ENCODE measurements at places on chromosomes 2 and 18.

DNA sequence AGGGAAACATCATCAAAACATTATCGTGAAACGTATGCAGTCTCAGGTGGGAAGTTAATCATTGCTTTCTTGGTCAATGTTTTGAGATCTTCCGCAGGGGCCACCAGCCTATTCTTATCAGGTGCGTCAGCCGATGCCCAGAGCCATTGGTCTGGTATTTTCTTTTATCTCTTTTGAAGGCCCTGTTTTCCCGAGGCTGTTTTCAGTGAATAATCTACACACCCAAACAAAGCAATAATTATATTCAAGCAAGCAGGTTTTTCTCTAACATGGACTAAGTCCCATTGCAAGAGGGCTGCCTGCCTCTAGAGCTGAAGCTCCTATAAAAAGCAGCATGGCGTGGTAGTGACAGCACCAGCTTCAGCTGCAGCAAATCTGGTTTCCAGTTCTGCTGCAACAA is 430.0 kb upstream of the ID2 start:
- DNase-seq = no peak

- DNase-seq = no peak
Observed at GRCh38 chr2:117614823-117615534, 199.5 kb upstream of the DDX18 start.

DNA sequence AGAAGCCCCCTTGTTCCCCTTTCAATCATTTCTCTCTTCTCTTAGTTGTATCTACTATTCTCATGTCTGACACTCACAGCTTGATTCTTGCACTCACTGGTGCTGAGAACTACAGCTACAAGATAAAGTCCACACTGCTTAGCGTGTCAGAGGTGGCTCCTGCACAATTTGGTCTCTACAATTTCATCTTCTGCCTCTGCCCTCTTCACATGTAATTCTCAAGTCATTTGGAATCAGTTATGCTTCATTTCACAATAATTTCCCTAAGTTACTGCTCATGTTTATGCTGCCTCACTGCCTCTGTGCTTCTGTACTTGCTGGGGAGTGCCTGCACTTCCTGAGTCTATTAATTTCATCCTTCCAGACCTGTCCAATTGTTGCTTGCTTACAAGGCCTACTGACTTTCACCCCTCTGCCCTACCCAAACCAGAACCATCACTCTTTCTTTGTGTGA is 11.6 kb upstream of the NAB1 start:
- no peak for DNase-seq

- no peak for DNase-seq
Observed at GRCh38 chr18:44792456-44793061, 111.9 kb downstream of the SETBP1 start.

DNA sequence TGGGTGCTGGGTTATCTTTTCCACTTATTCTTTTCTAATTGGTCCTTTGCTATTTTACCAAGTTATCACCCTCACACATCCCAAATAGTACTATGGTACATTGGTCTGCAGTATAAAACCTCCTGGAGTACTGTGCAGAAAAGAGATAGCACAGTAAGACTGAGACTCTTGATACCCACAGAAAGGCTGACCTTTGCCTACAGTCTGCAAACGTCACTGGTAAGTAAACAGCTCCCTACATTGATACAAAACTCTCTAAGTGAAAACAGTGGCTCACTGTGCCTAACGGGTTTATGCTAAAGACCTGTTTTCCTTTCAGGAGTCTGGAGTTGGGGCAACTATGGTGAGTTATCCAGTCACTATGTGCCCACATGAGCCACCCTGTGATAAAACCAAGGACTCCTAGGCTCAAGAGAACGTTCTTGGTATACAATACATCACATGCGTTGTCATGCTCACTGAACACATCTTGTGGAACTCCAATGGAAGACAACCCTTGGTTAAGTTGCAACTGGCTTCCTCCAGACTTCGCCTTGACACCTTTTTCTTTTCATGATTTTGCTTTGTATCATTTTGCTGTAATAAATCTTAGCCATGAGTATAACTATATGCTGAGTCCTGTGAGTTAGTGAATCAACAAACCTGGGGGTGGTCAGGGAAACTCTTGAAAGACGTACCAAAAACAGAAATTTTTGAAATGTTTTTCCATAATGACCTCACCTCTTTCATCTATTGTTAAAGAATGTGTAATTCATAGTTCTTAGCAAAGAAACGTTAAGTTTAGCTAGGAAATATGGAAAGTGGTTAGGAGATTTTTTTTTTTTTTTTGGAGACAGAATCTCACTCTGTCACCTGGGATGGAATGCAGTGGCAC is 104.9 kb downstream of the C2orf74 start:
- no peak for DNase-seq

DNA sequence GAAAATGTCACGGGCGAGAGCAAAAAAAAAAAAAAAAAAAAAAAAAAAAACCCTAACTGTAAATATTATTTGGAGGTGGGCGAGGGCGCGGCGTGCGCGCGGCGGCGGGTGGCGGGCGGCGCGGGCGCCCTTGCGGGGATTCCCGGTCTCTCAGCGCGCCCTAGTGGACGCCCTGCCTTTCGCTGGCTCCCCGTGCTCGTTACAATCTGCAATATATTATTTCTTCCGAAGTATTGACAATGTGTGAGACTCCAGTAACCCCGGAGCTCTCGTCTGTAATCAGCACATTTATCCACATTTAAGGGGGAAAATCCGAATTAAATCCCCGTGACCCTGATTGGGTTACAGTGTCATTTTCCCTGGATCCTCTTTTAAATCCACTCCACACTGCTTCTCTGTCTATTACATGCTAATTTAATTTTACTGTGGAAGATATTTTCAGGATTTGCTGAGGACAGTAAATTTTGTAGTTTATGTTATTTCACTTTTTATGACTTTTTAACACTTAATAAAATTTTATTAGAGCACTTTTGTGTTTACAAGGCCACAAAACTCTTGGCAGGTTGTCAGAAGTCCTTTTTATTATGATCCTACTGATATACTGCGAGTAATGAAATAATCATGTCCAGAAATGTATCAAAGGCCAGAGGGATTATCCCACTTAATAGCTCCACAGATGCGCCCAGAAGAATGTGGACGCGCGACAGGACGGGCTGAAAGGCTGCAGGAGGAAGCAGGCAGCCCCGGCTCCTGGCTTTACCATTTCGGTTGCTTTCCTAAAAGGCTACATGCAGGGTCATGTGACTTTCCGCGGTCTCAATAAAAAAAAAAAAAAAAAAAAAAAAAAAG is 369.1 kb downstream of the MTX2 start:
- DNase-seq = peak; percentile 85

- no peak for DNase-seq
Observed at GRCh38 chr2:66390811-66391210, 44.1 kb upstream of the MEIS1 start.

GRCh38 chr2:11404376-11405073 is 60.1 kb upstream of the ROCK2 start:
- no peak for DNase-seq

DNA sequence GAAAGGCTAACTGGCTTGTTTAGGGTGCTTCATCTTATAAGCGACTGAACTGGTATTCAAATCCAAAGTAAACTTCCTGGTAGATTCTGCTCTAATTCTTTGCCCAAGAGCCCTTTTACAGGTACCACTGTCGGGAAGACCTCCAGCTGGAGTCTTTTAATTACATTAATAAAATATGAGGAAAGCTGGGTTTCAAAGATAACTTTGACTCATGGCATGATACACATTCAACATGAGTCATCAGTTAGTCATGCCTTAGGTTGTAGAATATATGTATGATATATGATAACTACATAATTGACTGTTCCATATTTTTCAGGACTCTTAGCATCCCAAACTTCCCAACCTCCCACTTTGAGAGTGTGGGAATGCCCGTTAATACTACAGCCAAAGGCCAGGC is 32.3 kb downstream of the ZCCHC2 start:
- no peak for DNase-seq

DNA sequence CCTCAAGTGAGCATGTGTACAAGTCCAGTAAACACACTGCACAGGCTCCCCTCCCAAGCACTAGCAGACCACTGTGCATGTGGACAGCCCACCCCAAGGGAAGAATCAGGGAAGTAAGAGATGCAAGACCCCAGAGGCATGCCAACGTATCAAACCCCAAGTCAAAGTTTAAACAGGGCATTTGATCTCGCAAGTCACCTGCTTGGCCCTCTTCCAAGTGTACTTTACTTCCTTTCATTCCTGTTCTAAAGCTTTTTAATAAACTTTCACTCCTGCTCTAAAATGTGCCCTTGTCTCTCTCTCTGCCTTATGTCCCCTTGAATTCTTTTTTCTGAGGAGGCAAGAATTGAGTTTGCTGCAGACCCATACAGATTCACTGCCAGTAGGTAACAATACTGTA is 201.2 kb upstream of the PARD3B start:
- DNase-seq = no peak

GRCh38 chr2:159195697-159196096 is 90.8 kb downstream of the WDSUB1 start:
- no peak for DNase-seq

DNA sequence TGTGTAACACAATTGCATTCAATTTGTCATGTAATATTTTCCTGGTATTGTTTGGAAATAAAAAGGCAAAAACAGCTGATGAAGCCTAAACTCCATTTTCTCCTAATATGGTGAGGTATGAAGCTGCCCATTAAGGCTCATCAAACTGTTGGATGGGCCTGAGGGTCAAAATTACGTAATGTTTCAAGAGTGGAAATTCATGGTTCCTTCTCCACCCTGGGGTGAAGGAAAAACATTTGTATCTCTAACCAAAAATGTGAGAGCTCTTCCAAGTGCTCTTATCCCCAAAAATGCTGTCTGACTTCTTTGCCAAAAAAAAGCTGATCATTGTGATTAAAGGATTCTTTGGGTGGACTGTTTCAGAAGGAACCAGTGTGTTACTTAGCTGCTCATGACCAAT is 91.8 kb downstream of the ARHGAP28 start:
- no peak for DNase-seq

- DNase-seq = peak; percentile 12
Observed at GRCh38 chr18:11005528-11005927, 143.8 kb downstream of the PIEZO2 start.

DNA sequence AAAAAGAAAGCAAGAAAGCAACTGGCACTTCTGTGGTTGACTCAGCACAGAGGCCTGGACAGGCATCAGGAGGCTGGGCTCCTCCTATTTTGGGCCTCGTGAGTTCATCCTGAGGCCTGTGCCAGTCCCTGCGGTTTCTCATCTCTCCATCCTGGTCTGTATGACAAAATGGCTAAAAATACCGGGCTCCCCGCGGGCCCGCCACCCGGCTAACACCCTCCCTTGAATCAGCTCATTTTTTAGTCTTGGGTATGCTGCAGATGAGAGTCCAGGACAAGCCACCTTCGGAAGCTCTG is 62.3 kb upstream of the YWHAQ start:
- DNase-seq = no peak
